Activated CD4-positive, alpha-beta T cell treated with anti-CD3 and anti-CD28 coated beads for 1 hour (primary cell): ENCODE measurements at places on chromosomes 16 and 17.

- no peak for DNase-seq
Measured at GRCh38 chr16:47519996-47520679, 59.0 kb downstream of the PHKB start.

DNA sequence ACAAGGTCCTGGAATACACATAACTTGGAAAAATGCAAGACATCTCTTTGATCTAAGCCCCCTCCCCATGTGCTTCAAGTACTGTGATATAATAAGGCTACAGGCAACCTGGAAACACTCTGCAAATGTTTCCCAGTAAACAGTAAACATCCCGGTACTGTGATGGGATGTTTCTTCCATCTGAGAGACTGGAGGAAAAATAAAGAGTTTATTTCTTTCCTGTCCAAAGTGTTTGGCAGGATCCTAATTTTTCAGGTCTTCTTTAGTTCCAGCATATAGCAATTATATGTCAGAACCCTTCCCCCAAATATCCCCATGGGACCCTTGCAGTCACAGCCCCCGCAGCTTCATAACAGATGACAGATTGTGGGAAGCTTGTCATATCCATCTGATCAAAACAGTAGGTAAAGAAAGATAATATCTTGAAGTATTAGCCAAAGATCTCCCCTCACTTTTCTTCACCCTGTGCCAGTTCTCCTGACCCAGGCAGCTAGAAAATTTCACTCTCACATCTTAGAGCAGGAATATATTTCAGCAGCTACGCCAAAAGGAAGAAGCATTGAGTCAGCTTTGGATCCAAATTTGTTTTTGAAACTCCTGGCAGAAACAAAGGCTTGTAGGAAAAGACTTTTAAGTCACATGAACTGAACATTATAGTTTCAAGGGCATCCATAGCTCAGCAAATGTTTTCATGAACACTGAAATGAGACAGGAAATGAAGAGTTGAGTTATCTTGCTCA is 141.3 kb downstream of the HS3ST3A1 start:
- DNase-seq, result no peak

- DNase-seq, result no peak
Measured at GRCh38 chr17:17153709-17154108, 52.4 kb downstream of the PLD6 start.

DNA sequence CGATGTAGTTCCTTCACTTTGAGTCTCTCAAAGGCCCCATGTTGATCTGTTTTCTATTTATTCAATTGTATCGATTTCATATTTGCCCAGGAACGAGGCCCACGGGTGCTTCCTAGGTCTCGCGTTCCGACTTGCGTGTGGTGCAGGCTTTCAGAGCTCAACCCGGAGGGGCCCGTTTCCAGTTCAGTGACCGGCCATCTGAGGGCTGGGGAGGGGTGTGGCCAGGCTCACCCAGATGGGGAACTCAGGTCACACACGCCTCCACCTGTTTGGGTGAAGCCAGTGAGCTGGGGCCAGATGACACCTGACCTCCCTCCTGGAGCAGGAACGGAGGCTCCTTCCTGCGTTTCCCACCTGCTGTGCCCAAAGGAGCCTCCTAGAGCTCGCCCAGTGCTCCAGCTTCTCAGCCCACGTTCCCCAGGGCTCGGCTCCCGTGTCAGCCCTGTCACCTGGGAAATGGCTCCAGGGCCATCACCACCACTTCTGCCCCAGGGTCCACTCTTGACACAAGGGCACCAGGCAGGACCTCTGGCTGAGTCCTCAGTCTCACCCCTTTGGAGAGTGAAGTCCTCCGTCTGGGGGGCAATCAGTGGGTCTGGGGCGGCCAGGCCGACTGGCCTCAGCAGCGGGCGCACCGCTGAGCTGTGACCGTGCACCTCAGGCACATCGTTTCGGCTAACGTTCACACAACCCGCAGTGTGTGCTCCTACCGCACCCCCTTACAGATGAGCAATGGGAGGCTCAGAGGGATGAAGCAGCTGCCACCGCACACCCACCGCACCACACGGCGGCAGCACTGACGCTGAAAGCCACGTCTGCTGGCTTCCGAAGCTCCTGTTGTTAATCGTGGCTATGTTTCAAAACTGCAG is 18.0 kb downstream of the FOXF1 start:
- DNase-seq, result no peak

GRCh38 chr17:12421646-12422306 is 243.9 kb upstream of the MYOCD start:
- DNase-seq, result no peak

DNA sequence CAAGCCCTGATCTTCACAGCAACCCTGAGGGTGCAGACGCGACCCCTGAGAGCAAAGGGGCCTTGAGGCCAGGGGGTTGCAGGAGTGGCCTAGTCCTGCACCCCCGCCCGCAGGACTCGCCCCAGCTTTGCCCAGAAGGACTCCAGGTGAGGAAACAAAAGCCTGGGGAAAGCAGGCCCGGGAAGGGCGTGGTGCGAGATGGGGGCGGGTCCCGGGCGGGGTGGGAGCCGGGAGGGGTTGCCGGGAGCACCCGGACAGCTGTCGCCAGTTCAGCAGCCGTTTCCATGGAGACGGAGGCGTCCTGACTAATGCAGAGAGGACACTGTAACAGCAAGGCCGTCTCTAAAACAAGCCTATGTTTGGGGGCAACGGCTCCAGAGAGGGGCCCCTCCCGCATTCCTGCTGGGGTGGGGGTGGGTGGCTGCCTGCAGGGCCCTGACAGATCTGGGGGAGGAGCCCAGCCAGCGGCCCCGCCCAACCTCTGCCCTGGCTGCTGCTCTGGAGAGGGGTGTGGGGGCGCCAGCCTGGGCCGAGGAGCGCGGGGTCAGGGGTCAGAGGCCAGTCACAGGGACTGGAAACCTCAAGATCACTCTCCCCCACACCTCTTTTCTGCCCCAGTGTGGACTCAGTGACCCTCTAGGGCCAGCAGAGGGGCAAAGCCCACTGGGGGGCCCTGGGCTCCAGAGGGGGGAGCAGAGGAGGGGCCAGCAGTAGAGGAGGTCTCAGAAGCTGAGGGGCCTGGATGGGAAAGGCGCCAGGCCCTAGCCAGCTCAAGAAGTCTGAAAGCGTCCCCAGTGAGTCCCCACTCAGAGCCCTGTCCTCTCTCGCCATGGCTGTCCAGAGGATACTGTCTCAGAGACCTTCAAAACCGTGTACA is 3.1 kb upstream of the TPPP3 start:
- no peak for DNase-seq

DNA sequence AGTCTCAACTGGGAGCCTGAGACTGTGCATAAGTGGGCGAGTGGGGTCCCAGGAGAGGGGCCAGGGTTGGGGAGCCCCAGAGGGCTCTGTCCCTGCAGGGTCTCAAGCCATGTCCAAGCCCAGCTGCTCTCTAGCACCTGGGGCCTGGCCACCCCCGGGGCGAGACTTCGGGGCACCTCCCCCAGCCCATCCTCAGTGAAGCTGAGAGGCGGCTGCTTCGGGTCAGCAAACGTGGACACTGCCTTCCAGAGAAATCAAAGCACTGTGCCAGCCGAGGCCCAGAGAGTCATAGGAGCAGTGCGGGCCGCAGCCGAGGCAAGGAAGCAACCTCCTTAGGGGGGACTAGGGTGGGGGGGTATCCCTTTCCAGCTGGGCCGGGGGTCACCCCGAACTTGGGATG is 77.5 kb downstream of the ENGASE start:
- DNase-seq, result no peak

DNA sequence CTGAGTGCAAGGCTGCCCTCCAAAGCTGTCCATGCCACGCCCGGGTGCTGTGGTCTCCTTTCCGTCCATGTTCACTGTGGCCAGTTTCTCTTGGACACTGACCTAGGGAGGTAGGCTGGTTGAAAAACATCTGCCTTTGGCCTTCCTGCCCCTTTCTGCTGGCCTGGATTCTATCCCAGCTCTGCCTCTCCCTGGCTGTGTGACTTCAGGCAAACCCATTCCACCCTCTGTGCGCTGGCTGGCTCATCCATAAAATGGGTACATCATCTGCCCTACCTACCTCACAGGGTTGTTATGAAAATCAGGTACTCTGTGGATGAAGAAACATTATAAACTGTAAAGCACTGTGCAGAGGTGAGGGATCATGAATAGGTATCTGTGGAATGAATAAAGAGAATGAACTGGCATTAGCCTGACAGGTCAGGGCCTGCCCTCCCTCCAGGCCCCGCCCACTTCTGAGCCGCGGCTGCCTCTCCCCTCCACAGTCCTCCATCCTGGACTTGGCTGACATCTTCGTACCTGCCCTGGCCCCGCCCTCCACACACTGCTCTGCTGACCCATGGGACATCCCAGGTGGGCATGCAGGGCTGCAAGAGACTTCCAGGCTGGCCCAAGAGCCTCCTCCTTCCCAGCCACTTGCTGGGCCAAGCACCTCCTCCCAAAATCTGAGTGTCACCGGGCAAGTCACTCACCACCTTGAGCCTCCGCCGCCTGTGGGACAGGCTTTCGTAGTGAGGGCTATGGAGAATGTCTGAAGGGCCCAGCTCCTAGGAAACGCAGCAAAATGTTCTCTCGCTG is 7.0 kb upstream of the SPATA20 start:
- no peak for DNase-seq

GRCh38 chr17:12686486-12686885 is 20.8 kb downstream of the MYOCD start:
- no peak for DNase-seq

GRCh38 chr17:78999056-78999768 is 10.4 kb downstream of the CANT1 start:
- no peak for DNase-seq

DNA sequence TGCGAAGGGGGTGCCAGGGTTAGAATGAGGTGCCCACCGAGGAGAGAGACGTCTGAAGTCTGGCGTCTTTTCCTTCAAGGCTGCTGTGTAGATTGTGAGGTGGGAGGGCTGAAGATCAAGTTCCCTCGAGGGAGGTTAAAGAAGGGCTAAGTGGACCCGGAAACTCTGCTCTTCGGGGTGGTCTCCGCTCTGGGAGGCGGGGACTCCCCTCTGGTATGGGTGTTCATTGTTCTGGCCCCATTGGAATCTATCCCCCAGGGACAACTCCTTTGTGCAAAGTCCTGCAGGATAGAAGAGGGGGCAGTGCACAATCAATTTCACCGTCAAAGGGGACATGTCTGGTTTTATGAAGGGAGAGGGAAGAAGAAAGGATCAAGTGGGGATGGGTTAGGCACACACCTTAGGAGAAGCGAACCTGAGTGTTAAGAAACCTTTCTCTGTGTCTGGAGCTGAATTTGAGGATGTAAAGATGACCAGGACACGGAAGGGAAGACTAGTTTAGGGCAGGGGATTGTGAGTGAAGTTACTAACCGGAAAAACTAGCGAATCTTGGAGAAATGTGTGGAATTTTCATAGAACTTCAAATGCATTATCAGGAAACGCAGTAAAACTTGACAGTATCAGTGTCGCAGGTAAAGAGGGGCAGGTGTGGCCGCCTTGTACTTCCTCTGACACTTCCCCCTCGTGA is 809 bp upstream of the RAB34 start:
- no peak for DNase-seq

GRCh38 chr16:65624229-65624628 is 502.4 kb upstream of the CDH11 start:
- DNase-seq, result no peak
